ENCODE measurements at places on chromosomes 2 and 18.

GRCh38 chr18:28189400-28190239, 12.7 kb upstream of the CDH2 start:
- no peak for DNase-seq

DNA sequence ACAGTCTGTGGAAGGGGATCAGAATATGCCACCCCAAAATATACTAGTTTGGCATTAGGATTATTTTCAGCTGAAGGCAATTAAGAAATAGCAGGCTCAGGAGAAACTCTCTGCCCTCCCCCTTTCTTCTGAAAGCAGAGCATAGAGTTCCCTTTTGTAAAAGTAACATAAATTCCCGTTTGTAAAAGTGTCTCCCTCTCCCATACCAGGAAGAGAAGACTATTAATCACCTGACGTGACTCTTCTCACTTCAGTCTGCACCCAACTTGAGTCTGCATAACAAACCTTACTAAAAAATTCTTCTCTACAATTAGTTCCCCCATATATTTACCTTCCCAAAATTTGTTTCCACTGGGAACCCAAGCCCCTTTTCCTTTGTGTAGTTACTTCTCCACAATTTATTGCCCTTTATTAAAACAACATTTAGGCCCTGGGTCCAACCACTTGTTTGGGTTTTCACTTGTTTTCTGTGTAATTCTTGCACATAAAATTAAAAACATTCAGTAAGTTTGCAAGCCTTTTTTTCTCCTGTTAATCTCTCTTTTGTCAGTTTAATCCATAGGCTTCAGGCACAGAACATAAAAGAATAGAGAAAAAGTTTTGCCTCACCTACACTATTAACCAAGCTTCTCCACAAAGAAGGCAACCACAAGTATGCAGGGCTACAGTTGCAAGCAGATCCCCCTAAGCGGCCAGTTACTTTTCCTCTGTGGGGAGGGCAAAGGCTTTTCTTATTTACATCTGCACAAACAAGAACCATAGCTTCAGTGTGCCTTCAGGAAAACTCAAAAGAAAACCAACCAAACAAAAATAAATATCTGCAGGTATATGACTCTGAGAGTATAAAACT, 107.6 kb upstream of the MSH2 start:
- DNase-seq = no peak

- DNase-seq = no peak
Measured at GRCh38 chr2:234661849-234662248, 165.0 kb upstream of the ARL4C start.

GRCh38 chr2:11790228-11790627, 43.8 kb downstream of the LPIN1 start:
- no peak for DNase-seq

GRCh38 chr2:222949690-222950323, 89.0 kb downstream of the ACSL3 start:
- DNase-seq = no peak
